Sigmoid colon (tissue), 7 donors: ENCODE measurements at places on chromosomes 11 and 22. TPM values are rescaled to one million over a fixed set of nuclear protein-coding genes. Genes with fewer than 3 reads are reported as not detected.
A peak's percentile ranks its signal among the peaks of the same experiment; 100 is the strongest.

HBG2 gene
- not detected for total RNA-seq

LGR4 gene
- total RNA-seq, result 38.7 TPM

SCGB1A1 gene
- total RNA-seq, result not detected

- DNase-seq, result no peak
- no peaks in the 10 kb centered on the region for H3K4me1 ChIP-seq
- no peaks in the 10 kb centered on the region for H3K27me3 ChIP-seq
- no peak overlapping the region for H3K27ac ChIP-seq
- no peak overlapping the region for H3K4me3 ChIP-seq
Observed at GRCh38 chr11:33630936-33631748, 69.5 kb downstream of the C11orf91 start.

DNA sequence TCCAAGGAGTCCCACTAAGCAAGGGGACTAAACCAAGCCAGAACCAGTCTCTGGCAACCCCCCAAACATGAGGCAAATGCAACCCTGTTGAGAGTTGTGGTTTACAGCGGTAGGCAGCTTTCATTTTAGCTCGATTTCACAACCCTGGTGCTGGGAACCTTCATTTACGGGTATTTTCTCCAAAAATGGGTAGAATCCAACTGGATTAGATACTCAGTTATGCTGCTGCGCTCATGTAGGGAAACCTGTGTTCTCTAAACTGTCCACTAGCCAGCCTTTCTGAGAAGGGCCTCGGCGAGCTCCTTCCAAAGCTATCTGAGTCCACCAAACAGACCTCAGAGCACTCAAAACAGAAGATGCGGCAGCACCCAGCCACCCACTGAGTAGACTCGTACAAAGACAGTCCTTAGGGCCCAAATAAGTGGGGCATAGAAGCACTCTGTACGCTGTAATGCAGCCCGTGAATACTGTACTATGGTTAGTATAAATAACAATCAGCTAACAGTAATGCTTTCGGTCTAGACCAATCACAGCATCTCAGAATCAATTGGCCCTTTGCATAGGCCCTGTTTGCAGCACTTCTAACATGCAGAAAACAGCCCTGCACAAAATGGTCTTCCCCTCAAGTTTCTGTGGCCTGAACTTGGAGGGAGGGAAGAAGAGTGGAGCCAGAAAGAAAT, 104.7 kb downstream of the ETS1 start:
- DNase-seq, result peak; percentile 77
- H3K36me3 ChIP-seq, result peaks cover 31% of the 10 kb centered on the region
- no peaks in the 10 kb centered on the region for H3K27me3 ChIP-seq
- H3K27ac ChIP-seq, result peak overlapping the region; percentile 68

- no peak for DNase-seq
- no peaks in the 10 kb centered on the region for H3K27me3 ChIP-seq
- no peaks in the 10 kb centered on the region for H3K4me1 ChIP-seq
- H3K4me3 ChIP-seq, result no peak overlapping the region
- no peak overlapping the region for H3K27ac ChIP-seq
- peaks cover 68% of the 10 kb centered on the region for H3K36me3 ChIP-seq
Observed at GRCh38 chr22:29744902-29745301, 21.9 kb downstream of the ZMAT5 start.

- H3K27me3 ChIP-seq, result no peaks in the 10 kb centered on the region
- peaks cover 49% of the 10 kb centered on the region for H3K36me3 ChIP-seq
- no peaks in the 10 kb centered on the region for H3K4me1 ChIP-seq
- no peak overlapping the region for H3K27ac ChIP-seq
- H3K4me3 ChIP-seq, result no peak overlapping the region
Observed at GRCh38 chr11:495537-495931, 11.5 kb downstream of the RNH1 start.

GRCh38 chr11:33874910-33875490, 16.9 kb downstream of the LMO2 start:
- peaks cover 23% of the 10 kb centered on the region for H3K27me3 ChIP-seq
- H3K36me3 ChIP-seq, result no peaks in the 10 kb centered on the region
- no peak overlapping the region for H3K4me3 ChIP-seq
- DNase-seq, result no peak

DNA sequence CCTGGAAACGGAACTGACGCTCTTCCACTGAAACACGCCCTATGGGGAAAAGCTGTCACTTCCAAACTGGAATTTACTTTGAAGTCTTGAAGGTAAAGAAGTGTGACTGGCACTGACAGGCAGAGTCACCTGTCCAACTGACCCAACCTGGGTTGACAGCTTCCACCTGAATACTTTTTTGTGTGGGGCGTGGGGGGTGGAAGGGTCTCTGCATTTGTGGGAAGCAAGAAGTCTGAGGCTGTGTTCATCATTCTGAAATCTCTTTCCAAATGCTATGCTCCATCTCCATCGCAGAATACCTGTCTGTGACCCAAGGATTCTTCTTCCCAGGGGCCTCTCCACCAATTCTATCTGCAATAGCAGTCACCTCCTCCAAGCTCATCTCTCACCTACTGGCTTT, 7.8 kb downstream of the IFT27 start:
- H3K4me3 ChIP-seq, result no peak overlapping the region
- no peaks in the 10 kb centered on the region for H3K27me3 ChIP-seq
- peak; percentile 43 for DNase-seq

DNA sequence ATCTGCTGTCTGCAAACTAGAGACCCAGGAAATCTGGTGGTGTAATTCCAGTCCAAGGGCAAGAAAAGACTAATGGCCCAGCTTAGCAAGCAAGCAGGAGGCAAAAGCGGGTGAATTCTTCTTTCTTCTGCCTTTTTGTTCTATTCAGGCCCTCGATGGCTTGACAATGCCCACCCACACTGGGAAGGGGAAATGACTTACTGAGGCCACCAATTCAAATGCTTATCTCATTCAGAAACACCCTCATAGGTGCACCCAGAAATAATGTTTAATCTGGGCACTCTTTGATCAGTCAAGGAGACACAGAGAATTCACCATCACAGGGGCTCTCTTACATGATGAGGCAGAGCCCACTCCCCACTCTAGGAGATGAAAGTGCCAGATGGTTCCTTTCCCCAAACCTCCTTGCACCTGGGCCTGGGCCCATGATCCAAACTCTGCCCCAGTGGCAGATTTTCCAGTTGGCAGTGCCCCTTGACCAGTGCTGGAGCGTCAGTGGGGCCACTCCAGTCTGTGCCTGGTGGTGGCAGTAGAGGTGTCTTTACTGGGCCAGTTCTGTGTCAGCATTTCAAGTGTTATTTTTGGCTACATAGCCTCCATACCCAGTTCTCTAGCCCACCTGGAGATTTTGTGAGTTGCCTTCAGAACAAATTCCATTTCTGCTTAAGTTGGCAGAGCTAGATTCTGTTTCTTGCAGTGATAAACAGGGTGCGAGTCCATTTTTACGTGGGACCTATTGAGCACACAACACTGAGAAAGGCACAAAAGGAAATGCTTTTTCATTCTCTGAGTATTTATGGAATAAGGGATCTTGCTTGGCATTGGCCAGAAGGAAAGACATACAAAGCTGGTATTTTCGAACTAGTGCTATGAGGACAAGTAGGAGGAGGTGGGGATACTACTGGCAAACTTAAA, 7.5 kb downstream of the ELMOD1 start:
- DNase-seq, result no peak
- no peak overlapping the region for H3K4me3 ChIP-seq
- no peaks in the 10 kb centered on the region for H3K27me3 ChIP-seq
- no peaks in the 10 kb centered on the region for H3K36me3 ChIP-seq
- H3K4me1 ChIP-seq, result no peaks in the 10 kb centered on the region
